ENCODE measurements at places on chromosomes 5 and 9.

GRCh38 chr9:71910650-71911060, 338 bp downstream of the ABHD17B start:
- no peak for DNase-seq

GRCh38 chr5:68547056-68547455, 331.5 kb downstream of the PIK3R1 start:
- DNase-seq = no peak

- no peak for DNase-seq
Measured at GRCh38 chr5:132365213-132365612, 4.3 kb upstream of the SLC22A5 start.

DNA sequence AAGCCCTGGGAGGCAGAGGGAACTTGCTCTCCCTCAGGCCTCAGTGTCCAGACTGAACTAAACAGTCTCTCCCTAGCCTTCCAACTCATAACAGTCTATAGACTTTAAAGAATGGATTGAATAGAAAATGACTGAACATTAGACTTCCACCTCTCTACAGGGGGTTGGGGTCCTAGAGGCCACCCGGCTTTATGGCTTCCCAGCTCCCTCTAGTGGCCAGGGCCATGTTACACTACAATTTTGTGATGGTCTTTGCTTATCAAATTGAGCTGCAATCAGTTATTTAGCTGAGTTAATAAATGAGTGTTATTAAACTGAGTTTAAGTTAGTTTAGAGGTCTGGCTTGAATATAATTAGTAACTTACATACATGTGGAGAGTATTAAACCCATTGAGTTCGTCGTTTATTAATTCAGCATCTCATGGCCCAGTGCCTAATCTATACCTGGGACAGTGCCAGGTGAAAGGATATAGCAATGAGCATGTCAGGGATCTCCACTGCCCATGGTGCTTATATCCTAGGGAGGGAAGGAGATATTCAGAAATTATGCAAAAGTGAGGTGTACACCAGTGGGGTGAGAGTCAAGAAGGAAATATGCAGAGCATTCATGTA, 105.2 kb downstream of the SH3TC2 start:
- no peak for DNase-seq

GRCh38 chr9:120236596-120236995, 343.4 kb downstream of the CDK5RAP2 start:
- DNase-seq = no peak

DNA sequence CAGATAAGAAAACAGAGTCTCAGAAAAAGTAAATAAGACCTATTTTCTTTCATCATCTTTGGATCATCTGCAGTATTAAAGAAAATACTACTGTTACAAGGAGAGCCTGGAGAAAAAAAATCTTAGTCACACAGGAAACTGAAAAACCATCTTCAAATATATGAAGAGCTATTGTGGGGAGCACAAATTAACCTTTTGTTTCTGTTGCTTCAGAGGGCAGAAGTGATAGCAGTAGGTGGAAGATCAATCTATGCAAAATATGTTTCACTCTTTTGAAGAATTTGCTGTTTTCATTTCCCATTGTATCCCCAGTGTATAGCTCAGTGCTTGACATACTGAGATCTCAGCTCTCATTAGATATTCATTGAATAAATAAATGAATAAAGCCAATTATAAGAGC, 13.1 kb upstream of the CEMIP2 start:
- DNase-seq = no peak

DNA sequence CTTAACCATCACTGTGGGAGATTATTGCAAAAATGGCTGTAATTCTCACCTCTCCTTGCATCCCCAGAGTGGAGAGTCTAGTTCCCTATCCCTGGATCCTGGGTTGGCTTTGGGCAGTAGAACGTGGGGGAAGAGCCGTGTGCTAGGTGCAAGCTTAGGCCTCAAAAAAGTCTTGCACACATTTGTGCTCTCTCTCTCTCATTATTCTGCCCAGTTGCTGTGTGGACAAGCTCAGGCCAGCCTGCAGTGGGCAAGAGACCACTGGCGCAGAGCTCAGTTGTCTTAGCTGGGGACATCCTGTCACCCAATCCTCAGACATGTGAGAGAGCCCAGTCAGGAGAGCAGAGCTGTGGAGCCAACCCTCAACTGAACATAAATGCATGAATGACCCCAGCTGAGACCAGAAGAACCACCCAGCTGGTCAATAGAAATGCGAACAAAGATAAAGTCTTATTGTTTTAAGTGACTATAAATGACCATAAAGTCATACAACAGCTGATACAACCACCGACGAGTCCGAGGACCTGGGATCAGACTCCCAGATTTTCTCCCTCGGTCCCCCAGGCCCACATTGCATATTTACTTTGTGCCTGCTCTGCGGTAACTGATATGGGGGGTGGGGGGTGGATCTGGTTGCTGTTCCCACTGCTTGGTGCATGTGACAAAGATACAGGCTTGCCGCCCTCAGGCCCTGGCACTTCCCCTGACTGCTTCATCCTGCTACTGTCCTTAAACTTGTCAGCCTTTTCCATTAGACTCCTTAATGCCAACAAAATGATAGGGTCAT, 166.4 kb upstream of the MVB12B start:
- no peak for DNase-seq

GRCh38 chr9:90722071-90722470, 79.4 kb upstream of the DIRAS2 start:
- no peak for DNase-seq

DNA sequence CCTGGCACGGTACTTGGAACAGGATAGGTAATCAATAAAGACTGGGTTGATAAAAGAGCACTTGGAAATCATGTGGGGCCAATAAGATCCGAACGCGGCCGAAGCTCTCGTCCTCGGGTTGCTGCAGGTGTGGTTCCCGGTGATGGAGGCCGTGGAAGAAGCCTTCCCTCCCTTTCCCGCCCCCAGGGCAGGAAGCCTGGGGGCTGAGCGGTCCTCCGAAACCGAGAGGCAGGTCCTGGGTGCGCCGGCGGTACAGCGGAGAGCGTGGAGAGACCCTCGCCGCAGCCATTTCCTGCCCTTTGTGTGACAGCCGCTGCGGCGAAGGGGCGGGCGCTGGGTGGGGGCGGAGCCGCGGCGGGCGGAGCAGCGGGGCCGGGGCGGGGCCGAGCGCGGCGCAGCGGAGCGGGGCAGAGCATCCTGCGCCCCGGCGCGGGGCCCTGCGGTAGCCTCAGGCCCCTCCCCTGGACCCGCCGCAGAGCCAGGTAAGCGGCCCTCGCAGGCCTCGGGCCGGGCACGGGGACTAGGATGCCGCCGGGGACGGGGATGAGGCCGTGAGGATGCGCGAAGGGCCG, at the start of gene CYFIP2:
CYFIP2 (plus strand) TSS at position 410 of the 572 bp plus-strand sequence. CDS start 19,239 bp downstream, outside the sequence.
- no peak for DNase-seq

DNA sequence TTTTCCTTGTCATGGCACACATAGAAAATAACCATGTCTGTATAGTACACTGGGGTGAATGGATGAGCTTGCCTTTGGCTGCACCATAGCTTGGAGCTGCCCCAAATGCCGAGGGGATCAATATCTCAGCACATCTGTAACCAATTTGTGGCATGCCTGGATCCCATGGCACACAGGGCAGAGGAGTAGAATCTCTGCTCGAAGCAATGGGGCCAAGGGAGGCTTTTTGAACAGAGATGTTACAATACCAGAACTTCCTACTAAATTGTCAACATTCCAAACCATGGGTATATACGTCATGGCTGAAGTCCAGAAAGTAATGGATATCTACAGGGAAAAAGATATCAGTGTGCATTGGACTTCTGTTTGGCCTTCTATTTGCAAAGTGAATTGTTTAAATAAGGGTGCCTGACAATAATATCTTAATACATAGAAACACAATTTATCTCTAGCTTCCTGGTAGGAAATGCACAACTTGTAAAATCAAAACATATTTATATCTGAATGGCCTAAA, 39.0 kb downstream of the ESM1 start:
- no peak for DNase-seq

DNA sequence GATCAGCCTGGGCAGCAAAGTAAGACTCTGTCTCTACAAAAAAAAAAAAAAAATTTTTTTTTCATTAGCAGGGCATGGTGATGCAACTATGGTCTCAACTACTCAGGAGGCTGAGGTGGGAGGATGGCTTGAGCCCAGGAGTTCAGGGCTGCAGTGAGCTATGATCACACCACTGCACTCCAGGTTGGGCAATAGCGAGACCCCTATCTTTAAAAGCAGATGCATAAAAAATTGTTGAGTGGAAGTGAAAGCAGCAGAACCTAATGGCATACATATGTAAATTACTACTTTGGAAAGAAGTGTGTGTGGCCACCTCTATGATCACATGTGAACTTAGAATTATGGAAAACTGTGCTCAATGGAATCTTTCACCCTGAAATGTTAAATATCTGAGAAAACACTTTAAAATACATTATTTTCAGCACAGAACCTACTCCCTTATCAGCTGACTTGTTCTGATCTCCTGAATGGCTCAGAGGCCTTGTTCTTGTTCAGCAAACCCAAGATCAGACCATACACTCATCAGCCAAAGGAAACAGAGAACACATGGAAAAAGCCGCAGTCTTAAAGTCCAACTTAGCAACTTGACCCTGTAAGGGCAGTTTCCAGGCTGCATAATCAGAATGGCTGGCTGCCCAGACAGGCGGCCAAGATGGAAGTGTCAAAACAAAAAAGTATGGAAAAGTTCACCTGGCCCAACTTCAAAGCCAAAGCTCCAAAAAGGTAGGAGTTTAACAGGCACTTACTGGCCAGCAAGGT, 56.5 kb downstream of the SIL1 start:
- no peak for DNase-seq

DNA sequence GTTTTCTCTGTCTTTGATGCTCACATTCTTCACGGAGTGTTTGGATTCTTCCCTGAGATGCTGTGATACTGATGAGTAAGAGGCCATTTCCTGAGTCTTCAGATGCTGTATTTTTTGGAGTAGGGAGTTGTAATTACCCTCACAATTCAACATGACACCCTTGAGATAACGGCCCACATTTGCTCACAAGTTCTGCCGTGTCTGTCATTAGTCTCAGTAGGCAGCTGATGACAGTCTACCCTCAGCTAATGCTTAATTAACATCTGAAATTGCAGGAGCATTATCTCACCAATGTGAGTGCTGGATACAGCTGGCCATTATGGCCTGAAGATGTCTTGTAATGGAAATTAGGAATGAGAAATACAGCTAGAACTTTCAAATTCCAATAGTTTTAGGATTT, 307.1 kb upstream of the ADCY2 start:
- DNase-seq = no peak

GRCh38 chr5:139079225-139079990, 118.8 kb downstream of the SIL1 start:
- DNase-seq = no peak

- no peak for DNase-seq
Measured at GRCh38 chr9:23322392-23322791, 503.6 kb downstream of the ELAVL2 start.

- no peak for DNase-seq
Measured at GRCh38 chr5:134371834-134372340, 518 bp downstream of the UBE2B start.

DNA sequence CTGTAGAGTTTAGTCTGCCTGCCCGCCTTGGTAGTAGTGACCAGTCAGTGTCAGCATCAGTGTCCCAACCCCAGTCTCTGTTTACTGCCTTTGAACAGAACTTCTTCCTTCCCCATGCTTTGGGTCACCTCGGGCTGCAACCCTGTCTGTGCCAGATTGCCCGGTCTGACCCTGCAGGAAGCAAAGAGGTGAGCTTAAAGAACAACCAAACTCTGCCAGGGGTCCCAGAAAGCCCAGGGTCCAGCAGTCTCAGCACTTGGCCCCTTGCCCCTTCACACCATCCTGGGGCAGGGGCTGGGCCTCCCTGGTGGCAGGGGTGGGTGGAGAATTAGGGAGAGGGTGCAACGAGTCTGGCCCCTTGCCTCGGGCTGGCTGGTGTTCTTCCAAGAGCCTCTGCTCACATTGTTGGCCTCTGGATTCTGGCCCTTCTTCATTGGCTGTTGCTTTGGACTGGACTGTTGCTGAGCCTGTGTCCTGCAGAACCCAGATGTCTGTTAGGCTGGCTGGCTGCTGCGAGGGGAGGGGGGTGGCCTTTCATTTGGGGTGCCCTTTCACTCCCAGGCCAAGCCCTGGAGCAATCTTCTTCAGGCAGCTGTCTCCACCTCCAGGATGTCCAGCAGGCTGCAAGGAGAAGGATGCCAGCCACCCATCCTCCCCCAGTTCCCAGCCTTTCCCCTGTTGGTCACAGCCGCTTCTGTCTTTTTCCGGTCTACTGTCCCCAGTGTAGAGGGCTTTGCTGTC, 51.2 kb downstream of the SAR1B start:
- DNase-seq = no peak

GRCh38 chr5:95382801-95383200, 8.4 kb upstream of the FAM81B start:
- no peak for DNase-seq

GRCh38 chr9:93531374-93531773, 45.0 kb upstream of the PHF2 start:
- no peak for DNase-seq

- DNase-seq = no peak
Measured at GRCh38 chr5:89267788-89268187, 384.8 kb upstream of the MEF2C start.

GRCh38 chr5:2303431-2304100, 420.8 kb upstream of the IRX4 start:
- no peak for DNase-seq

DNA sequence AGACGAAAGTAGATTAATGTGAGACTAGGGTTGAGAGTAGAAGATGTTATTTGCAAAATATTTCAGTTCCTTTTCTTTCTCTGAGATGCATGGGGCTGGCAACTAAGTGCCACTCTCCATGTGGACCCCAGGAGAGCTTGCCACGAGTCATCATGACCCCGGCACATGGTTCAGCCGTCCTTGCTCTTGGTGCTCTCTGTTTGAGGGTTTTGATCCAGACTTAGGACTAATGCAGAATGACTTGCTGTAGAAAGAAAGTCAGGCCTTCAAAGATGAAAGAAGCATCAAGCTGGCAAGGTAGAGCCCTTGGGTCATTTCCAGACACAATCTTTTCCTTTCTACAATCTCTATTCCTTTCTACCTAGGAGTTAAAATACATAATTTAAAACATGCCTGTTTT, 84.7 kb downstream of the RASGRF2 start:
- DNase-seq = no peak

DNA sequence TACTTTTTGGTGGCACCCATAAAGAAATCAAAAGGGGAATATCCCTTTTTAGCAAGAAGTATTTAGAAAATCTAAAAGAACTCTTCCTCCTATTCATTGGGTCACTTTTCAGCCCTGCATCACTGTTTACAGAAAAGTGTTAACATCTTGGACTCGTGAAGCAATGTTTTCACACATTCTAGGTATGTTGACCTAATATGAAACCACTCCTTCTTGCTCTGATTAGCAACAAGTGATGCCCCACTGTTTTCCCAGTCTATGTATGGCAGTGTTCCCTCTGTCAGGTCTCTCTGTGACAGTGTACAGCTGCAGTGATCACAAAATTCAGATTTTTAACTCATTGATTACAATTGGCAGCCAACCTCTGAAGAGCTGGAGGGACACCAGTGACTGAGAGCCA, 148.2 kb upstream of the SLC12A2 start:
- no peak for DNase-seq

DNA sequence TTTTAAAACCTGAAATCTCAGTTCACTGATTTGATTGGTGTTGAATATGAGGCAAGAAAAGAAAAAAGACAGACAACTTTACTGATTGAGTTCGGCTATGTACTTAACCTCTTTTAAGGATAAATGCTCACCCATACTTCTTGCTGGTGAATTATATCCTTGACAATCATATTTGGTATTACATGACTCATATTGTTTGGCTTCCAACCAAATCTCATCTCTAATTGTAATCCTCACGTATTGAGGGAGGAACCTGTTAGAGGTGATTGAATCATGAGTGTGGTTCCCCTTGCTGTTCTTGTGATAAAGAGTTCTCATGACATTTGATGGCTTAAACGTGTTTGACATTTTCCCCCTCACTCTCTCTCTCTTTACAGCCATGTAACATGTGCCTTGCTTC, 255.6 kb upstream of the IZUMO3 start:
- DNase-seq = no peak
